ENCODE measurements at places on chromosomes 2 and 18.
A peak's percentile ranks its signal among the peaks of the same experiment; 100 is the strongest.

DNA sequence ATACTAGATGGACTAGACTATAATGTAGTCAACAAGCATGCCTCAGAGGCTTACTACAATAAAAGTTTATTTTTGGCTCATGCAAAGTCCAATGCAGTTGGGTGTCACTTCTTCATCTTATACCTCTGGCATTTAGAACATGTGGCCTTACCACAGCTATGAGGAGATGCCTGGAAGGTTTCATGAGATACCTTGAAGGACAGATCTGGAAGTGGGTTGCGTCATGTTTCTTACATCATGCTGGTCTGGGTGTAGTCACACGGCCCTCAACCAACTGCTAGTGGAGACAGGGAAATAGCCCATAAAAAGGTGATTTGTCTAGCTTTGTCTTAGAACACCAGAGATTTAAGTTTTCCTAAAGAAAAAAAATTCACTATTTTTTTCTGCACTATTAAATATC, 91.7 kb upstream of the MMADHC start:
- DNase-seq, result no peak

GRCh38 chr2:9778012-9778411, 65.3 kb upstream of the TAF1B start:
- DNase-seq, result peak; percentile 31

GRCh38 chr18:7593218-7593819, 26.2 kb downstream of the PTPRM start:
- no peak for DNase-seq

GRCh38 chr18:39840856-39841481, 2114.1 kb upstream of the PIK3C3 start:
- no peak for DNase-seq

DNA sequence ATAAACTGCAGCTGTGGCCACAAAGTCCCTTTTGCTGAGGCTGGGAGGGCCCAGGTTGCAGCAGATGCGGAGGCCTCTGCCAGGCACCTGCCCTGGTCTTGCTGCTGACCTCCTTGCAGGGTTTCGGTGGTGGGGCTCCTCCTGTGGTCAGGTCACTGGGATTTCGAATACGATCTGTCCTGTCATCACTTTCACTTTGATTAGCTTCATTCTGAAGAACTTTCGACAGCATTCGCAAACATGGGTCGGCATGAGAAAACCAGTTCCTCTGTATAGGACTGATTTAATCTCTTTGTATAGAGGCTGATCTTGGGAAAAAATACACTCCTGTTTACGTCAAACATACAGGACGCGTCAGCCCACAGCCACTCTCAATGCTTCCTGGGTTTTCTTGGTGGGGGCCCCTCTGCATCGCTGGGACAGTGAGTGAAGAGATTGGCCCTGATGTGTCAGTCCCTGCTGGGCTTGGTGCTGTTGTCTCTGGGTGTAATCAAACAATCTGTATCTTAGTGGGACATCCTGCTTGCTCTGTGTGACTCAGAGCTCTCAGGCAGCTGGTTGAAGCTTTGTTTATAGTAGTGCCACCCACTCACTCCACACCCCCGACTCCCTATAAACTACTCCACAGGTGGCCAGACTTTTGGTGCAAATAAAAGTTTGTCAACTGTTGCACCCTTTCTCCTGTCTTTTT, 209.4 kb upstream of the CXCR4 start:
- peak; percentile 70 for DNase-seq

GRCh38 chr2:43520919-43521318, 74.9 kb downstream of the THADA start:
- DNase-seq, result no peak

- DNase-seq, result no peak
These were observed 275.7 kb downstream of the MYCN start for GRCh38 chr2:16215902-16216557.

- DNase-seq, result no peak
These were observed 71.9 kb downstream of the TNP1 start for GRCh38 chr2:216787851-216788540.

GRCh38 chr2:31384771-31385276, 29.7 kb downstream of the XDH start:
- DNase-seq, result no peak

GRCh38 chr2:205714789-205715720, 32.8 kb downstream of the NRP2 start:
- no peak for DNase-seq

DNA sequence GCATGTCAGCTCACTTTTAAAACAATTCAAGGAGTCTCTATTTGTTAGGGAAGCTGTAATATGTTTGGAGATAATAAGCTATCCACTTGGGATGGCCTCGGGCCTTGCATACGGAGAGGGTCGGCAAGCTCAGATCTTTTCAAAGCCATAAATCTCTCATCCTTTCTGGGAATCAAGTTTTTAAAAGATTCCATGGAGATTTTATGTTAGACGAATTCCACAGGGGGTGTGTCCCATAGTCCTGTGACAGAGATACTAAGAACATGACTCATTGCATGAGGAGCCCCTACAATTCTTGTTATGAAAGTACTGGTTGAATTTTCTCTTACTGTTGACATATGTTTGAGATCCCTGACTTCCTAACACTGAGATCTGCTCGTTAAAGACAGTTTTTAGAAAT, 108.7 kb downstream of the FEZ2 start:
- DNase-seq, result no peak

DNA sequence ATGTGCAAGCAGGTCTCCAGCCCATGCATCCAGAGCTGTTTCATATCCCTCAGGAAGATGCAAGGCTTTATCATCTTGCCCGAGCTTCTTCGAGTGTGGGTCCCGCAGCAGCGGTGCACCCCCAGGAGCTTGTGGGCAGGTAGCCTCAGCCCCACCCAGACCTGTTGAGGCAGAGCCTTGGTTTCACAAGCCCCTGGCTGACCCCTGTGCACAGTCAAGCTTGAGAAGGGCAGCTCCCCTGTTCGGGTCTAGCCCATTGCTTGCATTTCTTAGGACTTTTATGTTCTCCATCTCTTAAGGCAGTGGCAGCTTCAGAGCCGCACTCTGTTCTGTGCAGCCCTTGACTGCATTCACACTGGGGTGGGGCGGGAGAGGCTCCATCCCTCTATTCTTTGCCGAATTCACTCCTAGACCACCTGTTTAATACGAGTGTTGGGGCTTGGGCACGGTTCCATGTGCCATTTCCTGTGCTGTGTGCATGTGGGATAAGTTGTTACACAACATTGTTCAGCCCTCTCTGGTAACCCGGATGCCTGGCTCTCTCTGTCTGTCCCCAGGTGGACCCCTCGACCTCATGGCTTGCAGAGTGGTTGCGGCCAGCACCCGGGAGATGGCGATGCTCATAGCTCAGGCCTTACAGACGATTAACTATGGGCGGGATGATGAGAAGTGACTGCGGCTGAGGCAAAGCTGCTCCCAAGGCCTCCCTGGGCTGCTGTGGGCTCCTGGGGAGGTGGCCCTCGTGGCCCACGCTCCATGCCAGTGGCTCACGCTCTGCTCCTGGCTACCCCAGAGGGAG, 48.7 kb downstream of the IMPA2 start:
- no peak for DNase-seq

DNA sequence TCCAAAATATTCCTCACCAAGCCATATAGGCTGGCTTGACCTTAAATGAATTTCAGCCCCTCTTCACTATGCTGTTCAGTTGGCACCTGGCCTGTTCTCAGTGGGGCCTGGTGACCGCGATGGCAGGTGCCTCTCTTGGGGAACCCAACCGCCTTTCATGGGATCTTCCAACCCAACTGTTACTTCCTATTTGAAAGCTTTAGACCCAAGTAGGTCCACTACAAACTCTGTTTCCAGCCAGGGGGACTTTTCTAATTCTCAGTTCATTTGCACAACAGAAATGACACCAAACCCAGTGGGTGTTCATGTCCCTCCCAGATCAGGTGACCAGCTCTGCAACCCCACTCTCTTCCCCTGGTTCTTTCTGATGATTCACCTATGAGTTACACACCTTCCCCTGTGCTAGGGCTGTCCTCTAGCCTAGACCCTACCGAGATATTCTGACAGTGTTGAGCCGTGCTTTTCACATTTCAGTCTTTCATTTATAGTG, 35.6 kb upstream of the NDUFV2 start:
- DNase-seq, result no peak

GRCh38 chr18:31486165-31486564, 11.8 kb upstream of the DSG2 start:
- no peak for DNase-seq

All from stimulated activated naive CD8-positive, alpha-beta T cell treated with anti-CD3 and anti-CD28 coated beads, Interleukin-15, Interleukin-2, amounts not matched to agents 100 U/mL and 50 U/mL, for 24 hours (primary cell).